M059J (cell line): ENCODE measurements at places on chromosomes 7 and 10. TPM values are rescaled to one million over a fixed set of nuclear protein-coding genes. Genes with fewer than 3 reads are reported as not detected.

DNA sequence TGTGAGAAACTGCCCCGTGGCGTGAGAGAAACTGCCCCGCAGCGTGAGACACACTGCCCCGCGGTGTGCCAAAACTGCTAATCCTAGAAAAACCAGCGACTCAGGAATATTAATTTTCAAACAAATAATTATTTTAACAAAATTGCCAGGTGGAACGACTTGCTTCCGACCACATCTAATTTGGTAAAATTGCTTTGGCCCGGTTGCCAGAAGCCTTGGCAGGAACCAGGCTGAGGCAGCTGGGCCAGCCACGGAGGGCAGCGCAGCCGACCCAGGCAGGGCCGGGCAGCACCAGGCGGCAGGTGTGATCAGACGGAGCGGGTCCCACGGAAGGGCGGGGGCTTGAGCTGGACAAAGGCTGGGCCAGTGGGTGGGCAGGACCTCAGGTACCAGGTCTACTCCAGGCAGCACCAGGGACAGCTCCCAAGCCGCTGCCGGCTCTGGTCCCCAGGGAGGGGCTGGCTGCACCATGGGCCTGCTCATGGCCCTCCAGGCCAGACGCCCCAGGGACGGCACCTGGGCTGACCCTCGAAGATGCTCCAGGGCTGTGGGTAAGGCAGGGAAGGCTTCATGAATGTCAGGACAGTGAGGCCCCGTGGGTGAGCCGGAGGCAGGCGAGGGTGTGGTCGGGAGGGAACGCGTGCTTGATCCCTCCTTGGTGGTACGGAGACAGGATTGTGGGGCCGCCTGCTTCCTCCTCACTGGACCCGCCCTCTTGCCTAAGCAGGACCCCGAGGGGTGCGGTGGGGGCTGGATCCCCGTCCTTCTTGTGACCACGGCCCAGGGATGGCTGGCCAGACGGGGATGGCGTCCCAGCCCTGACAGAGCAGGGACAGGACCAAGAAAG, 7.7 kb upstream of the ADGRA1 start:
- no peak for DNase-seq

DNA sequence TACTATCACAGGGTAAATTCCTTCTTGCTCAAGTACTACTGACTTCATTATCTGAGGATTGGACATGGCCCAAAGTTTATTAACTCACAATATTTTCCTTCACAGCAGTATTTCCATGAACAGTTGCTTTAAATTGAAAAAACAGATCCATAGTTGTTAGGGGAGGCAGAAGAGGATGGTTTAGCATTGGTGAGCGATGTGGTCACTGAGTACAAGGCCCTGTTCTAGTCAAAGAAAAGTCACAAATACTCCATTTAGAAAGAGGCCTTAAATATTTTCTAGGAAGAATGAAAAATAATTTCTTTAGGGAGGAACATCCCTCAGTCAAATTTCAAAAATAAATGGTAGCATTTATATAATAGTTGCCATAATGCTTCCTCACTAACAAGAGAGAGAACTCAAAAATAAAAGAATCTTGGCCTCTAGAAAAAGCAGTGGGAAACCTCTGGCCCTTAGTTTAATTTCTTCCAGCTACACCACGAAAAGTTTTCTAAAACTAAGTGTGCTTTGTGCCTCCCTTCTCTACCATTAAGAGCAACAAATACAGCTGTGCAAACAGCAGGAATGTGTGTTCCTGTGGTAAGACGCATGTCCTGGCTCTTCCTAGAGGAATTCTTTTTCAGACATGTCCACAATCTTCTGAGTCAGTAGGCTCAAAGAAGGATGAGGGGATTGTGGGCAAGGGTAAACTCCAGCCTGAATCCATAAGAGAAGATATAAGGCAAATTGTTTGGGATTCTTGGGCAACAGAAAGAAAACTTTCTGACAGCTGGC, 105.7 kb downstream of the HOXA1 start:
- DNase-seq = no peak

GRCh38 chr7:106108991-106109390, 3.1 kb downstream of the SYPL1 start:
- no peak for DNase-seq

DNA sequence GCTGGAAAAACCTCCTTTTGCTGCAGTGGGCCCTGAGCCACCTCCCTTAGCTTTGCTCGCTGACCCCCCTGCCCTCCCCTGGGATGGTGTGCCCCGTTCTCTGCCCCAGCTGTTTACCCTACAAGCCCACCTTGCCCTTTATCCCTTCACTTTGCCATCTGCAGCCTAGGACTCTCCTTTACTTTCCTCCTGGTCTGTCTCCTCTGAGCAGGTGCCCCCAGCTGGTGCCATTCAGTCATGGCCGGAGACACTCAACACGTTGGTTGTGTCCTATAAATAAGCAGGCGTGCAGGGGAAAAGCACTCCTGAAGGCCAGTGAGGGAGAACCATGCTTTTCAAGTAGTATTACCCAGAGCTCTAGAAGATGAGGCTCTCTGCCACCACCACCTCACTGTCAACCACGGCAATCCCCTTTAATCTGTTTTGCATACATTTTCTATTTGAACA, 6.1 kb downstream of the RASSF4 start:
- DNase-seq = no peak

The KLLN gene
- total RNA-seq = 0.02 and 0.69 TPM in 2 replicates

GRCh38 chr10:21926358-21926925, 77.1 kb downstream of the DNAJC1 start:
- peak; percentile 52 for DNase-seq

- no peak for DNase-seq
Observed at GRCh38 chr10:57562211-57562610, 705.5 kb downstream of the IPMK start.

DNA sequence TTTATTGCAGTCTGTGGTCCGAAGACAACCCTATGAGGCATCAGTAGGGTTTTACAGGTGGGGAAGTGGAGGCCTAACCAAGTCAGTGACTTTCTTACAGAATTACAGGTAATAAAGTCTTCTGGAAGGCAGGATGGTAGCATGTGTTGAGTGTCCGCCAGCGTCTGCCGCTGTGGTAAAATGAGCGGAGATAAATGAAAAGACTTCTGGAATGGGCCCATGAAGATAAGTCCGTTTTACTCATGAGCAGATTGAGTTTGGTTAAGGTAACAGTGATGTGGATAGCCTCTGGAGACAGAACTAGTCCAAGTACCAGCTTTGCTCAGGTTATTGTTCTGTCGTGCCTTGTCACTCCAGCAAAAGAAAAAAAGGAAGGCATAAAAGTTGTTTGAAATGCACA, 966 bp downstream of the FBH1 start:
- DNase-seq = no peak

The BICC1 gene
- 28.4 and 39.1 TPM in 2 replicates for total RNA-seq

- no peak for DNase-seq
Observed at GRCh38 chr10:122560279-122560804, at the start of gene DMBT1. Gene DMBT1 (plus strand): TSS chr10:122560754. CDS start chr10:122560771, 17 bp downstream.

- no peak for DNase-seq
Observed at GRCh38 chr7:106116161-106116704, 4.1 kb upstream of the SYPL1 start.

DNA sequence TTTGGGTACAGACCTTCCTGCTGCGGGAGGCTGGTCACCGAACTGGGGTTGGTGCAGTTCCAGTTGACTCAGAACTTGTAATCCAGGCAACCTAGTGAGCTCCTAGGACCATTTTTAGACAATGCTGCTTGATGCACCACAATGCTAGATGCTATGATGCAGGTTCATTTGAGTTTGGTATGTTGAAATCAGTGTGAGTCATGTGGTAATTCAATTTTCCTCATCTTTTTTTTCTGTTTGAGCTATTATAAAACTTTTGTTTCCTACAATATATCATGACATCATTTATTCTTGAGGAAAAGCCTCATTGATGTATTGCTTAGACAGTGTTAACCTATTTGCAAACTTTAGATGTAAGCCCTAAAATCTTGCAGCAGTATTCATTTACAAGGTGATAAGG, 40.9 kb upstream of the MTPN start:
- peak; percentile 38 for DNase-seq

- no peak for DNase-seq
Observed at GRCh38 chr7:77393954-77394353, 22.2 kb downstream of the GSAP start.

DNA sequence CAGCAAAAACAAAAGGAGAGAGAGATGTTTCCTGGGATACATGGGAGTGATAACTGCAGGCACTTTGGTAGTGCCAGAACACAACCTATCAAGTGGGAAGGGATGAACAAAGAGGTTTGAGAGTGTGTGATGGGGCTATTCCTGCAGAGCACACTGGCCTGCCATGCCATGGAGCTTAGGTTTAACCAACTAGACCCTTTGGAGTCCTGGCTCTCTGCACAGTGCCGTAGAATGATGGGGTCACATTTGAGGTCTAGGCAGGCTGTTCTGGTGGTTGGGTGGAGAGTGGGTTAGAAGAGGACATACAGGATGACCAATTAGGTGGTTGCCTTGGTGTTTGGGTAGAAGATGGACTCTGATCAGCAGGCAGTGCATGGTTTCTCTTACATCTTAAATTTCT, 101.9 kb upstream of the HABP2 start:
- DNase-seq = no peak

GRCh38 chr7:78326189-78326588, 527.6 kb downstream of the PHTF2 start:
- peak; percentile 61 for DNase-seq

GRCh38 chr7:7257899-7258692, 75.8 kb downstream of the C1GALT1 start:
- DNase-seq = no peak

DNA sequence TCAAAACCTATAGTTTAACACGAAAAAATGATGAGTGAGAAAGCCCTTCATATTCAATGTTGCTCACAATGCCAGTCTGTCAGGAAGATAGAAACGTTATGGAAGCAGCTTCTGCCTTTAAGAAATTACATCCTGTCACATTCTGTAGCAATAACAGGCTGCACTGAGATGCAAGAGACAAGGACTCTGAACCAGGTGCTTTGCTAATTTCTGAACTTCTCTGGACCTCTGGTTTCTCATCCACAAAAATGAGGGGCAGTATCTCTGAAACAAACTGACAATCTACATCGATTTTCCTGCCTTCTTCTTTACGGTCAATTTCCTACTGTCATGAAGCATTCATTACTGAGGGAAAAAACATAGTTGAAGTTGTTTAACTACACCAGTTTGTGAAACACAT, 234.0 kb downstream of the SNX13 start:
- DNase-seq = no peak

The DRGX gene
- not detected in 2 replicates for total RNA-seq

The CALCR gene
- total RNA-seq = not detected in 2 replicates

- DNase-seq = peak; percentile 17
Observed at GRCh38 chr7:104267701-104268368, 60.0 kb upstream of the ORC5 start.

The RAMP3 gene
- total RNA-seq = 0.66 and 1.7 TPM in 2 replicates

The PDK4 gene
- total RNA-seq = 0.30 and 1.1 TPM in 2 replicates

The RPEL1 gene
- total RNA-seq = 0.12 TPM in 1 of 2 replicates, not detected in the other

The PHTF2 gene
- 39.3 and 46.0 TPM in 2 replicates for total RNA-seq

DNA sequence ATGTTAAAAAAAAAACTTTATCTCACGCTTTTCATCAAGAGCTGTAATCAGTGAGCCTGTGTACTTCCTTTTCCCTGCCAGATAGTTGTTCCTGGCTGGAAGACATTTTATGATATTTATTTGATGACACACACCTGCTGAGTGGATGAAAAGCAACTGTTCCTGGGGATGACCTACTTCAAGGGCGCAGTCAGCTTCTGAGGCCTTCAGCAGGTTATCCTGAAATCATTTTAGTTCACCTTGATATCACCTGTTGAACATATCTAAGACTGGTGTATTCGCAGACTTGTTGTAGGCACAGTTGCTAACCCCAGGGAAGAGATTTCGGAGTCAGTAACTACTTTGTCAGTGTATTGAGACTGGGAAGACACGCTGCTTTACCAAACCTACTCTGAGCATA, 234.5 kb upstream of the TCF7L2 start:
- no peak for DNase-seq

GRCh38 chr10:115801992-115802391, 471.0 kb downstream of the GFRA1 start:
- DNase-seq = peak; percentile 23

GRCh38 chr10:98047009-98047741, 16.8 kb upstream of the CRTAC1 start:
- DNase-seq = no peak

The SFTPA2 gene
- 0.15 TPM in 1 of 2 replicates, not detected in the other for total RNA-seq

GRCh38 chr7:105769901-105770628, 106.3 kb downstream of the ATXN7L1 start:
- peak; percentile 92 for DNase-seq

GRCh38 chr7:22564511-22565045, 64.6 kb upstream of the STEAP1B start:
- DNase-seq = peak; percentile 99

GRCh38 chr10:11448545-11449244, 162.8 kb downstream of the USP6NL start:
- no peak for DNase-seq

The CNPY4 gene
- 24.1 and 33.6 TPM in 2 replicates for total RNA-seq

The USP54 gene
- 6.8 and 13.5 TPM in 2 replicates for total RNA-seq

GRCh38 chr7:138869353-138869752, 71.4 kb upstream of the ATP6V0A4 start:
- DNase-seq = no peak

DNA sequence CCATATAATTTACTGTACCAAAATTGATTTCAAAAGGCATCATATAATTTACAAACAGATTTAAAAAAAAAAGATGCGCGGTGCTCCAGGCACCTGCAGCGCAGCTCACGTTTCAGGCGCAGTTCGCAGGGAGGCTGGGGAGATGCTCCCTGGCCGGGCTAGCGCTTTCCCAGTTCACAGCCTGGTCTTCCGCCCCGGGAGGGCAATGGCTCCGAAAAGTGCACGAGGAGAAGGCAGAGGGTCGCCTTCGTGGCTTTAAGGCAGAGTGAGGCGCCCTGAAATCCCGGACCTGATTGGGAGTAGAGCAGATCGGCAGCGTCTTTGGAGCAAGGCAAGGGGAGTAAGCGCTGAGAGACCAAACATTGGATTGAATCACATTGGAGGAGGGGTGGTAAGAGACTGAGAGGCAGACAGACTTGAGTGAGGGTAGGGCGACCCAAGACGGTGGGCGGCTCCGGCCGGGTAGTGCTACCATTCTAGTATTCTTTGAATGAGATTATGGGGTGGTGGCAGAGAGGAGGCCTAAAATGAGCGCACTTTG, 1.5 kb downstream of the NEUROG3 start:
- no peak for DNase-seq

DNA sequence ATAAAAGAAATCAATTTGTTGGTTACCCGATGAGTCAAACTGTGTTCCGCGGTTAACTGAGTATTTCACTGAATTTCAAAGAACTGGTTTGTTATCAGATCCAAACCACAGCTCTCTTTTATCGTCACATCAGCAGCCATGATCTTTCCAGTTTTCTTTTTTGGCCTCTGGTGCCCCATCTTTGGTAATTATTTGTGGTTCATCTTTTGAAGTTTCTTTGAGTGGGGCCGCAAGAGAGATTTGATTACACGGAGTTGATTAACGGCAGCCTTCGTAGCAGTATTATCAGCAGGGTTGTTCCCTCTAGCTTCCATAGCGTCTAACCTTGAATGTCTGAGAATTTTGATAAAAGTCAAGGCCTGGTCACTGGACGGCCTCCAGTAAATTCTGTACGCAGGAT, 154.9 kb upstream of the TNRC18 start:
- no peak for DNase-seq

- peak; percentile 89 for DNase-seq
Observed at GRCh38 chr7:135320268-135320667, 86.6 kb downstream of the STRA8 start.

The NPY gene
- 2.4 TPM in 1 of 2 replicates, not detected in the other for total RNA-seq

- peak; percentile 46 for DNase-seq
Observed at GRCh38 chr10:4240608-4241197, 455.7 kb upstream of the KLF6 start.
